ENCODE measurements at places on chromosomes 5 and 9. TPM values are rescaled to one million over a fixed set of nuclear protein-coding genes. Genes with fewer than 3 reads are reported as not detected.
A peak's percentile ranks its signal among the peaks of the same experiment; 100 is the strongest.

- peaks cover 15% of the 10 kb centered on the region for H3K36me3 ChIP-seq
- peaks cover 55% of the 10 kb centered on the region for H3K4me1 ChIP-seq
- H3K27me3 ChIP-seq: no peaks in the 10 kb centered on the region
- peak overlapping the region; percentile 66 for H3K27ac ChIP-seq
- H3K4me3 ChIP-seq: peak overlapping the region; percentile 59
Observed at GRCh38 chr9:137218754-137219271, 3.2 kb downstream of the RNF208 start.

DNA sequence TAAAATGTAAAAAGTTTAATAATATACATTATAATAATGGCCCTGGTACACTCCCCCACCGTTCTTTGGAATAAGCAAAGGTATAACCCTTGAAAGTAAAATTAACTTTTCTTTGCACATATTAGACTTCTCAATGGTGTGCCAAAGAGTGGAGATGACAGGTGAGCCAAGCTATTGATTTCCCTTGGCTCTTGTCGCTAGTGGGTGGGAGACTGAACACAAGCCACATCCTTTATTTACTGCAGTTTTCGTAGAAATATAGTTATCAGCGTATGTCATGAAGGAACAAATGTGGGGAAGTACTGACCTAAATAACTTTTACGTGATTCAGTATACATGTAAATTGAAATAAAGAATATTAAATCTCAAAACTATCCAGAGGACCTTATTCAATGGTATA lies 549.3 kb downstream of the RAB3C start:
- peak overlapping the region; percentile 45 for H3K27ac ChIP-seq
- H3K36me3 ChIP-seq: no peaks in the 10 kb centered on the region
- H3K27me3 ChIP-seq: no peaks in the 10 kb centered on the region
- no peak for DNase-seq
- peaks cover 27% of the 10 kb centered on the region for H3K4me1 ChIP-seq
- no peak overlapping the region for H3K4me3 ChIP-seq

GRCh38 chr9:93952784-93953495 lies 2.2 kb downstream of the BARX1 start:
- no peak overlapping the region for H3K27ac ChIP-seq
- no peaks in the 10 kb centered on the region for H3K36me3 ChIP-seq
- peaks cover 66% of the 10 kb centered on the region for H3K4me1 ChIP-seq

DNA sequence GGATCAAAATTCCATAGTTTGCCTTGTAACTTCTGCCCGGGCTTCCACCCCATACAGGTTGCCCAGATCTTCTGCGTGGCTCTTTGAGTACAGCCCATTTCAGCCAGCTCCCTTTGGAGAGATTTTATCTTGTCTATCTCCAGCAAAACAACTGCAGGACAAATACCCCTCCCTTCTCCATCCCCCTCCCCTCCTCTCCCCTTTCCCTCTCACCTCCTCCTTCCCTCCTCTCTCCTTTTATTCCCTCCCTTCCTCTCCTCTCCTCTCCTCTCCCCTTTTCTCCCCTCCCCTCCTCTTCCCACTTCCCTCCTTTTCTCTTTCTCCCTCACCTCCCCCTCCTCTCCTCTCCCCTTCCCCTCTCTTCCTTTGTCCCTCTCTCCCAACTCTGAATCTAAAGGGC lies 58.2 kb downstream of the COL15A1 start:
- no peak for DNase-seq
- peaks cover 52% of the 10 kb centered on the region for H3K4me1 ChIP-seq
- H3K4me3 ChIP-seq: no peak overlapping the region
- peak overlapping the region; percentile 37 for H3K27ac ChIP-seq
- H3K36me3 ChIP-seq: peaks cover 37% of the 10 kb centered on the region
- H3K27me3 ChIP-seq: no peaks in the 10 kb centered on the region

DNA sequence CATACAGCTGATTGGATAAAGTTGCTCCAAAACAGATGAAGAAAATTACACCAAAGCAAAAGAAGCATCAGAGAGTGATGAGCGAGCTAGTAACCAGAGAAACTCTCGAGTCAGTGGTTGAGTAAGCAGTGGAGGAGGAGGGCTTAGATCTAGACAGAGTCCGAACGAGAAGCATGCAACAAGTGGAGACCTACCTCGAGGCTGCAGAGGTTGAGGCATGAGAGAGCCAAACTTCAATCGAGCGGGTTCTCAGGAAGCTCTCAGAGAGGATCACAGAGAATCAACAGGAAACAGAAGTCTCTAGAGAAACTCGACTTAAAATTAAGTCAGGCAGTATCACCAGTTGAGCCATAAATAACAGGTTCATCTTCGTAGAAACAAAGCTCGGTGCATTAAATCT lies 6.1 kb downstream of the RUSC2 start:
- peaks cover 56% of the 10 kb centered on the region for H3K4me1 ChIP-seq
- peaks cover 11% of the 10 kb centered on the region for H3K36me3 ChIP-seq
- no peak for DNase-seq
- no peaks in the 10 kb centered on the region for H3K27me3 ChIP-seq
- H3K27ac ChIP-seq: peak overlapping the region; percentile 0

DNA sequence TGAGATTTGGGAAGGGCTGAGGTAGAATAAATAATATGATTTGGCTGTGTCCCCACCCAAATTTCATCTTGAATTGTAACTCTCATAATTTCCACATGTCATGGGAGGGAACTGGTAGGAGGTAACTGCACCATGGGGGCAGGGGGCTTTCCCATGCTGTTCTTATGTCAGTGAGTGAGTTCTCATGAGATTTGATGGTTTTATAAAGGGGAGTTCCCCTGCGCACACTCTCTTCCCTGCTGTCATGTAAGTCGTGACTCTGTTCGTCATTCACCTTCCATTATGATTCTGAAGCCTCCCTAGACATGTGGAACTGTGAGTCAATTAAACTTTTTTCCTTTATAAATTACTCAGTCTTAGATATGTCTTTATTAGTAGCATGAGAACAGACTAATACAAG lies 115.5 kb upstream of the STARD4 start:
- H3K4me1 ChIP-seq: no peaks in the 10 kb centered on the region
- no peak overlapping the region for H3K27ac ChIP-seq
- no peaks in the 10 kb centered on the region for H3K27me3 ChIP-seq
- no peak overlapping the region for H3K4me3 ChIP-seq

DNA sequence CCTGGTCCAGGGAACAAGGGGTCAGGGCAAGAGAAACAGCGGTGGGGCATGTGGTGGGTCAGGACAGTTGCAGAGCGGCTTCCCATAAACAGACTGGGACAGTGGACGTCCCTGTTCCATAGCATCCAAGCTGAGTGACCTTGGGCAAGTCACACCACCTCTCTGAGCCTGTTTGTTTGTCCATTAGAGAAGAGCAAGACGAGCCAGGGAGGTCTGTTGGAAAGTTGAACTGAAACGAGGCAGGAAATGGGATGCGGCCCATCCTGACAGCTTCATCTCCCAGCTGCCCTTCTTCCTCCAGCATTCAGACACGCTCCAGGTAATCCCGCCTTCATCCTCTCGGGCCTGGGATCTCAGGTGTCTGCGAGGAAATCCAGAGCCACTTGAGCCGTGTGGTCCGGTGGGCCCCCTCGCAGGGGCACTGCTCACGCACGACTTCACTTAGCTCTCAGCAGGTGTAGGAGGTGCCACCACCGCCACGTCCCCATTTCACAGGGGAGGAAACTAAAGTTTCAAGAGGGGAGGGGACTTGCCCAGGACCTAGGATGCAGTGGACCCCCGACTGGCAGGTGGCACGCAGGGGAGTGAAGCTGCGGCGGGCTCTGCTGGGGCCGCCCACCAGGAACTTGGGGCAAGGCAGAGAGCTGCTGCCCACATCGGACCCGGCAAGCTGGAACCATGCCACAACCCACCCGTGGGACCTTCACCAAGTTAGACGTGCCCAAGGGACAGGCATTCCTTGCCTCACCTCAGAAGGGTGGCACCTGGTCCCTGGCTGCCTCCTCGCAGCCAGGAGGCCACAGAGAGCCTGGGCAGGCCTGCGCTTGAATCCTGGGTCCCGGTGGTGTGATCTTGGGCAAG lies 13.0 kb downstream of the PTGES2 start:
- no peaks in the 10 kb centered on the region for H3K27me3 ChIP-seq
- peaks cover 14% of the 10 kb centered on the region for H3K4me1 ChIP-seq
- H3K4me3 ChIP-seq: no peak overlapping the region
- no peak overlapping the region for H3K27ac ChIP-seq

DNA sequence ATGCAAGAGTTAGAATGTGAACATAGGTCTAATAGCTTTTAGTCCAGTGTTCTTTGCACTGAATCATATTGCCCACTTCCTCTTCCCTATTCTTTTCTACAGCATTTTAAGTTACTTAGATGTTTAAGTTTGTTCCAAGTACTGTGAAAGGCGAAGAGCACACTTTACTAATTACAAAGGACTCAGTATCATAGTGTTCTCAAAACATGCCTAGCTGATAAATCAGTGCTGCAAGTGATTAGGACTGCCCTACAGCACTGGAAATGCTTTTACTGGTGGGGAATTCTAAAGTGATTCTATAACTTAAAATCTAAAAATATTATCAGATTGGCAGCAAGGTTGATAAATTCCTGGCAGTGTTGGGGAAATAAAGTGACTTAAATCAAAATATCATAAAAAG lies 177.9 kb upstream of the KCNN2 start:
- peak overlapping the region; percentile 19 for H3K27ac ChIP-seq
- DNase-seq: no peak
- H3K27me3 ChIP-seq: no peaks in the 10 kb centered on the region
- H3K4me3 ChIP-seq: no peak overlapping the region
- peaks cover 39% of the 10 kb centered on the region for H3K4me1 ChIP-seq
- no peaks in the 10 kb centered on the region for H3K36me3 ChIP-seq

DNA sequence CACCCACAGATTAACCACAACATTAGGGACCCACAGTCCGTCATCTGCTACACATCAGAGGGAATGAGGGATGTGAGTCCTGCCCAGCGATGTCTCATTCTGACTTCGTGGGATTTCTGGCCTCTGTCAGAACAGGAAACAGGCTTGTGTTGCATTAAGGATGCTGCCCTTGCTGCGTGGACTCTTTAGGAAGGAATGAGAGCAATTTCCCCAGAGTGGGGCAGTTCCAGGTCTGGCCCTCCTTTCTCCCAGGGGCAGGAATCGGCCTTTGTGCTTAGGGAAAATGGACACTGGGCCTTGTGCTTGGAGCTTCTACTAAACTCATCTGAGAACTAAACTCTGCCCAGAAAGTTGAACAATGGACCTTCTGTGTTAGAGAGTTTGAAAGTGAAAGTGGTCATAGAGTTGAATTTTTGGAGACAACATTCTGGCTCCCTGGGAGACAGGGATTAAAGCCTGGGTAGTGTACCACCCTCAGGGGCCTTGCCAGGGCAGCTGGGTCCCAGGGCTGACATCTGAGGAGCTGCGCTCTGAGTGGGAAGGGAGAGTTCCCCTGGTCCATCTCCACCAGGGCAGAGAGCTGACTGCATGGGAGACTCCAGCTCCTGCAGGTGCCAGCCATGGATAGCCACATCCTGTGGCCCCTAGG lies 37.8 kb upstream of the S1PR3 start:
- H3K27ac ChIP-seq: peak overlapping the region; percentile 73
- DNase-seq: no peak
- no peaks in the 10 kb centered on the region for H3K36me3 ChIP-seq

Gene MAML1
- total RNA-seq: 11.8 TPM

Gene SLC27A6
- total RNA-seq: 61.1 TPM

Gene SMIM33
- not detected for total RNA-seq

Gene PRDM9
- not detected for total RNA-seq

Gene CNTFR
- total RNA-seq: 4.6 TPM

Gene PKD2L2
- 0.16 TPM for total RNA-seq

Measured in left ventricle myocardium inferior (tissue), 1 donor.